ENCODE measurements at places on chromosomes 2 and 18.

DNA sequence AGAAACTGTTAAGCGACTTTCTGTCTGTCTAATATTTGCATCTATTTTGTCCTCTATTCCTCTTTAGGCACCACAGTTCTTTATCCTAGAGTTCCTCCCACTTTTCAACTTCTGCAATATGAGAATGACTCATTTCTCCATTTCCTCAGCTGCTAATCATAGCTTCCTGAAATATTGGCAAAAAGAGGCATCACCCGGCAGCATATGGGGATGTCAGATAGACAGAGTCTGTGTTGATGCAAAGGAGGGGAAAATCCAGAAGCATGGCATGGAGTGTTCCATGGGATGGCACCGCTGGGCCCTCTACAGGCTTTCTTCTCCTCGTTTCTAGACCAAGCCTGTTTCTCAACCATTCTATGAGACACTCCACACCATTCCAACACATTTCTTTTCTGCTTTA lies 93.4 kb downstream of the DOCK10 start:
- no peak for DNase-seq

- no peak for DNase-seq
These were observed 309.3 kb downstream of the RNF144A start for GRCh38 chr2:7226501-7226900.

DNA sequence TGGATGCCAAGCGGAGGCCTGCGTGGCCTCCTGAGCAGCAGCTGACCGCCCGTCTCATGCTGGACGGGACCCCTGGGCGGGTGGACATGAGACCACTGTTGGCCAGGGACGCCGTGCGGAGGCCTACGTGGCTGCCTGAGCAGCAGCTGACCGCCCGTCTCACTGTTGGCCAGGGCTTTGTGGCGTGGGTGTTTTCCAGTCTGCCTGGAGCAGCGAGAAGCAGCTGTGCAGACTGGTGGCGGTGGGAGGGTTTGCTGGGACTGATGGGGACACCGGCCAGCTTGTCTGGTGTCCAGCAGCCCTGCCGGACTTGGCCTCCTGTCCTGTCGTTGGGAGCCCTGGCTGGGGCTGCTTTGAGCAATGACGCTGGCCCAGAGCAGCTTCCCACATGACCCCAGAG lies 5.8 kb upstream of the D2HGDH start:
- no peak for DNase-seq

DNA sequence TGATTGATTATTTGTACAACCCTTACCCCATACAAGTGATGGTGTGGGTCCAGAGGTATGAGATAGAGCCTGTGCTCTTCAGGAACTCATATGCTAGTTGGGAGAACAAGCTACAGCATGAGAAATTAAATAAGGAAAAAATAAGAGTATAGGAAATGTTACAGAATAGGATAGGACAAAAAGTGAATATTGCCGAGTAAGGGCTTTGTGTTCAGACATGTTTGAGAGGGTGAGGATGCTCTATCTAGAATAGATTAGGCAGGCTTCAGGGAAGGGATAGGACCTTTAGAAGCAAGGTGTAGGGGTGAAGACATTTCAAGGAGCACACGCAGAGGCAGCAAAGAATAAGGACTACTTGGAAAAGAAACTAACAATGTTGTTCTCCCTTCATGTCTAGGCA lies 17.8 kb downstream of the CCDC150 start:
- no peak for DNase-seq

GRCh38 chr18:75916624-75916982 lies 489.1 kb upstream of the SMIM21 start:
- no peak for DNase-seq

GRCh38 chr18:70044632-70045031 lies 97.0 kb upstream of the CD226 start:
- no peak for DNase-seq

Data from activated naive CD8-positive, alpha-beta T cell treated with anti-CD3 and anti-CD28 coated beads, Interleukin-2, amount 50 U/mL, for 16 hours (primary cell).